Activated CD8-positive, alpha-beta memory T cell treated with anti-CD3 and anti-CD28 coated beads for 24 hours (primary cell): ENCODE measurements at places on chromosomes 7 and 10.

DNA sequence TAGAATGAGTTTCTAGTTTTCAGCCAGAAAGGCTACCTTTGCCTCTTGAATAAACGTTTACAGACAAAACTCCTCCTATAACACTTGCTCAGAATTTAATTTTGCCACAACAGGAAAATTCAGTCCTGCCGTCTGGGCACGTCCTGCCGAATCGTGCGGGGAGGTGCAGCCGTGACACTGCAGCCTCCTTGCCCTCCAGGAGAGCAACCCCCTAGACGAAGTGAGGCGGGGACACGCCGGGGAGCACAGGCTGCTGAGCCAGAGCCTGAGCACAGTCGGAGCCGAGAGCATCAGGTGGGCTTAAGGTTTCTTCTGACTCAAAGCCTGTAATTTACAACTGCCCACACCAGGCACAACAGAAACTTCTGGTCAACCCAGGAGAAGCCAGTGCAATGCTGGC is 102.3 kb downstream of the DYNC2I1 start:
- DNase-seq = peak; percentile 37

DNA sequence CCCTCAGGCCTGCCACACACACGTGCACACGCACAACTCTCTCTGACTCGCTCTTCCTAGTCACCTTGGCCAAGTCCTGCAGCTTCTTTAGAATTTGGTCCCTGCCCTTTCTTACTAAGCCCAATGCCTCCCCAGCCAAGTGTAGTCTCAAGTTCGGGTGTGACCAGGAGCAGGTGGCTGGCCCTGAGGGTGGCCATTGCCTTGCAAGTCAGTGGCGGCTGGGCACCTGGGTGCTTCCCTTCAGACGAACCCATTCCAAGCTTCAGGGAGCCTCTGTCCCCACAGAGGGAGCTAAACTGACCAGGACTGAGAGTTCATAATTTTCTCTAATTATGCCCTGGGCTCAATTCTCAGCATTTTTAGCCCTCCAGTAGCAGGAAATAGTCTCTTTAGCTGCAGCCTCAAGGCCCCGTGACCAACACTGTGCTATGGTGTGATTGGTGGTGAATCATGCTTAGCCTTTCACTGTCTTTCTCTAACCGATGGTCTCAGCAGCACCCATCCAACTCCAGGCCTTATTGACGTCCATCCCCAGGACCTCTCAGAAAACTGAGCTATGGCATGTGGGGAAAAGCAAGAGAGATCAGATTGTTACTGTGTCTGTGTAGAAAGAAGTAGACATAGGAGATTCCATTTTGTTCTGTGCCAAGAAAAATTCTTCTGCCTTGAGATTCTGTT is 34.7 kb upstream of the FXYD4 start:
- DNase-seq = no peak

GRCh38 chr7:121000081-121000983 is 11.8 kb downstream of the CPED1 start:
- DNase-seq = no peak

DNA sequence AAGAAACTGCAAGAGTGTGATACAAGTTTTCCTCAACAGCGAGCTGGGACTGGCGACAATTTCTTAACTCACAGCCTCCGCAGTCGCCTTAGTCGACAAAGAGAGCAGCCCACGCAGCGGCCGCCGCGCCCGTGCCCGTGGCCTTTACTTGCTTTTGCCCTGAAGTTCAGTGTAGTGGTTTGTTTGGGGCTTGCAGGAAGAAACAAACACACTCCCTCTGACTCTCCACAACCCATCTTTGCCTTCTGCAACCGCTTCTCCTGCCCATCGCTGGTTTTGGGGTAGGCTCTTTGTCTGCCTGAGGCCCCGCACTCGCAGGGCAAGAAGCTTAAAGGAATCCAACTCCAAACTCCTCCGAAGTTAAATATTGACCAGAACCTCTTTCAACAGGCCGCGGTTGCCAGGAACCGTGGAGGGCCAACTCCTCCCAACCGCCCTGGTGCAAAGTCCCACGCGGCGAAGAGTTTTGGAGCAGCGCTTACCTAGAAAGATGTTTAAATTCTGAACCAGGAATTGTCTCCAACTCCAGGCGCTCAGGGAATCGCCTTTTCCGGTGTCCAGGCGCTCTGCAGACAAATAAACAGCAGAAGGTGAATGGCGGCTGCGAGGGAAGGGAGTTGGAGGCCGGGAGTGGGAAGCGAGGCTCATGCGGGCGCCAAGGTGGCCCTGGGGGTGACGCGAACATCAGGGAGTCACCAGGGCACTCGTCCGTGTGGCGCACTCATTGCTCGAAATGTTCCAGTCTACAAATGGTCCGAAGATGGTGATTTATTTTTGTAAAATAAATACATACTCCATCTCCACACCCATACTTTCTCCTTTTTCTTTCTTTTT is 8.3 kb downstream of the HOXA4 start:
- no peak for DNase-seq

- DNase-seq = no peak
Observed at GRCh38 chr10:69570050-69570816, 3.0 kb downstream of the NEUROG3 start.

DNA sequence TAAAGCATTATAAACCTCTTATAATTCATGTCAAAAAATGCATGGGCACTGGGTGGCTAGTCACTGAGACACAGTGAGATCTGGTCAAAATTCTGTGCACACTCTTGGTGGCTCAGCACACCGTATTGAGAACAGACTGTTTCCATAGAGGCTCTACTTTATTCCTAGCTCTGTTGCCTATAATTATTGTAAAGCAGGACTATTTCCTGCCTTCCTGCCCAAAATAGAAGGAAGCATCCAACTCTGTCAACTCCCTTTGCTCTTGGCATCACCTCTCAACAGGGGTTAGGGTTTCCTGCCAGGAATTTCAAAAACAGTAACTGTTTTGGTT is 45.1 kb downstream of the PTN start:
- no peak for DNase-seq

DNA sequence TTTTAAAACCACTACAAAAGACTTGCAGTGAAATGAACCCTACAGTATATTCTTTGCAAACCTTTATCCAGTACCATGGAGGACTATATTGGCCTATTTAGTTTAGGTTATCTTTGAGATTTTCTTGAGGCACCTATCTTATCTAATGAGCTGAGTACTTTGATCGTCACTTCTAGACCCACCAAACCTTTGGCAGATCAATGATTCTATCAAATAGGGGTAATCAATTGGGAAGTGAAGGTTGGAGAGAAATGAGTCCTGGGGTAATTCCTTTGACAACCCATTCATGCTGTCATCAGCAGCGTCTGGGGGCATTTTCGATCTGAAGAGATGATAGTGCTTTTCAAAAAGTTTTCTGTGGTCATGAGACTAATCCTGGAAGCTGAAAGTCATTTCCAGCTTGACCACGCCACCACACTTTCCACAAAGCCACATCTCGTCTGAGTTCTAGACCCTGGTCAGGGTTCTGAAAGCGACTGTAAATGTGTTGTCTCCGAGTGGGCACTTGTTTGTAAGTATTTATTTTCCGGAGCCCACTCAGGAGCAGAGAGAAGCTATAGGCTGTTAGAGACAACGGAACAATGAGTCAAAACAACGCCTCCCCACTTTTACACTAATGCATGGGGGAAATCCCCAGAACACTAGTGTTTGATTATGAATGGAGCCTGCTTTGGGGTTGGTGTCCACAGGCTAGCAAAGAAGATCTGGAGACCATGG is 4.8 kb downstream of the EGR2 start:
- peak; percentile 88 for DNase-seq

- no peak for DNase-seq
Observed at GRCh38 chr7:30238721-30239441, 45.5 kb upstream of the ZNRF2 start.

- DNase-seq = no peak
Observed at GRCh38 chr10:32374605-32375004, 27.6 kb upstream of the EPC1 start.

DNA sequence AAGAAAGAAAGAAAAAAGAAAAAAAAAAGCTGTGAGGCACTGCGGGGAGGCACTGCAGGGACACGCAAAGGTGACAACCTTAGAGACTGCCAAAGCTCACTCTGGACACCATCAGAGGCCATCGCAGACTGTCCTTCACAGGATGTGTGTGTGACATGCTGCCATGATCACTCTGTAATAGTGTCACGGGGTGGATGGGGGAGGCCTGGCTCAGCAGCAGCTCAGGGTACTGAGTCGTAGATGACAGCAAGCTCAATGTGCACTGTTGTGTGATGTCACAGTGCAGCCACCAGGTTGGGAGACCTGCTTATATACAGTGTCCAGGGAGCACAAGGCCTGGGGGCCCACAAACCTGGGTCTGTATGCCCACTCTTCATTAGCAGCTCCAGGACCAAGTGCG is 83.3 kb downstream of the SLIT1 start:
- DNase-seq = no peak

DNA sequence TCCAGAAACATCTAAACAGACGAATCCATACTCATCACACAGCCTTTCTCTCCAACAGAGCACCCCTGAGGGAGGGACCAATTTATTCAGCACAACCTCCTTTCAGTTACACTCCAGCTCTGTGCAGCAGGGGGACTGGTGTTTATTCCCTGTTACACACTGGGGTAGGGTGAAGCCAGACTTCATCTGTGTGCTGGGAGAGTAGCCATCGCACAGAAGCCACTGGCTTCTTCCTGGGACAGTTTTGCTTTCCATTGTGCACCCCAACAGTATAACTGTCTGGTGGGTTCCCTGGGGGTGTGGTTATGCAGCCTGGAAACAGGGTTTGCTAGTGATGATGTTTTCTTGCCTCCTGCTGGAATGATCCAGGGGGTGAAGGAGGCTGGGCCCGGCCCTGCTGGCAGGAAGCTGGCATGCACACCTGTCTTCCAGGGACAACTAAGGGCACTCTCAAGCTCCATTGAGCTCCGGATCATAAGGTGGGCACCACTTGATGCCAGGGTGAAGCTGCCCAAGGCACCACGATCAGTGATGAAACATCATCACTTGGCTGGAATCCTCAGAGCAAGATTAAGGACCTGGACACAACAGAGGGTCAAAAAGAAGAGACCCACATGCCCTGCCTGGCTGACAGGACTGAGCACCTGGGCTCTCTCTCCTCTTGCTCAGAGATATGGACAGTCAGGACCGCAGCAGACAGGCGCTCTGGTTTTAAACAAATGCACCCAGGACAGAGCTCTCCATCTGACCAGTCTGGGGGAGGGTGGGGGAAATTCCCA is 293.2 kb downstream of the GRID1 start:
- no peak for DNase-seq

DNA sequence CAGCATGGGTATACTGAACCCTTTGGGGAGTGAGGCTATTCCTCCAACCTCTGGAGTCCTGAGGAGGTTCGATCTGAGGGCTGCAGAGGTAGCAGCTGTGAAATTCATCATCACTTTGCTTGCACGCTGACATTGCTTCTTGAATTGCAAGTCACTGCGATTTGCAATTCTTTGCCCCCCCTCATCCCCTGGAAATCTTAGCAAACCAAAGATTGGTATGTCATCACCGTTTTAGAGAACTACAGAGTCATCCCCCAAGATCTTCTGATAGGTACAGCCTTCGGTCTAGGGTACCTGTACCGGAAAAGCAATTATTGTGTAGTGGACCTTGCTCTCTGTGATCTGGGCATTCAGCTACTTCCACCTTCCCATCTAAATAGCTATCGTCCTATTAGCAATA is 192.6 kb downstream of the KLF6 start:
- no peak for DNase-seq

GRCh38 chr7:150958062-150958552 is 20.0 kb downstream of the KCNH2 start:
- no peak for DNase-seq
